ENCODE measurements at places on chromosomes 2 and 18. TPM values are rescaled to one million over a fixed set of nuclear protein-coding genes. Genes with fewer than 3 reads are reported as not detected.

- no peaks in the 10 kb centered on the region for H3K4me1 ChIP-seq
- H3K4me3 ChIP-seq = no peak overlapping the region
- H3K36me3 ChIP-seq = no peaks in the 10 kb centered on the region
- no peak for DNase-seq
- H3K27me3 ChIP-seq = no peaks in the 10 kb centered on the region
Measured at GRCh38 chr2:179580378-179581146, 280.9 kb downstream of the ZNF385B start.

DNA sequence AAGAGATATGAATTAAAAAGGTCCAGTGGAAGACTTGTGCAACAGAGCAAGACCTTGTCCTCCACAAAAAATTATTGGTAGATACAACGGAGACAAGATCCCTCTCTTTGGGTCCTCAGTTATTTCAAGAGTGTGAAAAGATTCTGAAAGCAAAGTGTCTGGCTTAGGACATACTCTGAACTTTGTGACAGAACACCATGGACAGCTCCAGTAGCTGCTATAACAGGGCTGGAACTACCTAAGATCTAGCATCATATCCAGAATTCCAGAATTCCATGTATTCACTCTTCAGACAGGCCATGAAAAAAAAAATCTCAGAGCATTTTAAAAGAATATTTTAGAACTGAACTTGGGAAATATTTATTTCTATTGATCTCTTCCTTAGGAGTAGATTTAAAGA is 74.8 kb upstream of the ZBTB14 start:
- no peaks in the 10 kb centered on the region for H3K27me3 ChIP-seq
- H3K4me1 ChIP-seq = no peaks in the 10 kb centered on the region
- no peaks in the 10 kb centered on the region for H3K36me3 ChIP-seq

DNA sequence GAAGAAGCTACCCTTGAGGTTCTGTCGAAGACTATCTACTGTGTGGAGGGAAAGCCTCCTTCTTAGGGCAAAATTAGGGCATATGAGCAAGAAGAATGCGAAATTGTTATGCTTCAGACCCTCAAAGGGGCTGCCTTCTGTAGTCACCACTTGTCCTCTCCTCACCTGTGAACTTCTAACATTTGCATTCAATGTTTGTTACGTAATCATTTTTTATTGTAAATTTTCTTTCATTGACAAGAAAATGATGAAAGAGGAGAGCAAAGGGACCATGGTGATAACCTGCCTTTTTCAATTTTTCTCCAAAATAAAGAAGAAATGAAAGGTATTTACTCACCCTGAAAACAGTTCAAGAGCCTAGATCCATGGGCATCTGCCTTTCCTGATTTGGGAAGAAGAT is 193.0 kb downstream of the SP3 start:
- no peaks in the 10 kb centered on the region for H3K36me3 ChIP-seq
- H3K4me3 ChIP-seq = no peak overlapping the region
- DNase-seq = no peak
- no peaks in the 10 kb centered on the region for H3K4me1 ChIP-seq
- H3K27ac ChIP-seq = no peak overlapping the region
- H3K27me3 ChIP-seq = no peaks in the 10 kb centered on the region

- no peaks in the 10 kb centered on the region for H3K4me1 ChIP-seq
- no peak for DNase-seq
- H3K36me3 ChIP-seq = no peaks in the 10 kb centered on the region
- H3K27me3 ChIP-seq = no peaks in the 10 kb centered on the region
Measured at GRCh38 chr18:48669991-48670750, 131.3 kb downstream of the CTIF start.

GRCh38 chr2:30522421-30522820 is 75.4 kb downstream of the LCLAT1 start:
- no peaks in the 10 kb centered on the region for H3K4me1 ChIP-seq
- DNase-seq = no peak
- no peak overlapping the region for H3K4me3 ChIP-seq
- H3K27ac ChIP-seq = no peak overlapping the region

GRCh38 chr2:210965472-210965871 is 409.1 kb downstream of the CPS1 start:
- DNase-seq = no peak
- H3K27ac ChIP-seq = no peak overlapping the region
- no peak overlapping the region for H3K4me3 ChIP-seq
- H3K36me3 ChIP-seq = no peaks in the 10 kb centered on the region

DNA sequence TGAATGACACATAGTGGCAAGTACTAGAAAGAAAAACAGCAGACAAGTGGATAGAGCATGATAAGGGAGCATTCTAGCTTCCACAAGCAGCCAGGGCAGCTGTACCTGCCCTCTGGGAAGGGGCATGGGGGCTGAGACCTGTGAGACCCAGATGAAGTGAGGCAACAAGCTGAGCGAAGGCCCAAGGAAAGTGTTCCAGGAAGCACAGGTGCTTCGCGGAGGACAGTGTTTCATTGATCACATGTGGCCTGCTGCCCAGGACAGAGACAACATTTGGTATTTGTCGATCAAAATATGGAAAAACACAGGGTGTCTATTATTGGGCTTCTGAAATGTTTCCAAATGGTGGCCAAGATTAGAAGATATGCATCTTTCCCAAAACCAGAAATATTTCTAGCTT is 149.1 kb downstream of the ZNF516 start:
- no peak for DNase-seq
- no peaks in the 10 kb centered on the region for H3K36me3 ChIP-seq
- H3K4me1 ChIP-seq = no peaks in the 10 kb centered on the region
- no peaks in the 10 kb centered on the region for H3K27me3 ChIP-seq
- no peak overlapping the region for H3K4me3 ChIP-seq

DNA sequence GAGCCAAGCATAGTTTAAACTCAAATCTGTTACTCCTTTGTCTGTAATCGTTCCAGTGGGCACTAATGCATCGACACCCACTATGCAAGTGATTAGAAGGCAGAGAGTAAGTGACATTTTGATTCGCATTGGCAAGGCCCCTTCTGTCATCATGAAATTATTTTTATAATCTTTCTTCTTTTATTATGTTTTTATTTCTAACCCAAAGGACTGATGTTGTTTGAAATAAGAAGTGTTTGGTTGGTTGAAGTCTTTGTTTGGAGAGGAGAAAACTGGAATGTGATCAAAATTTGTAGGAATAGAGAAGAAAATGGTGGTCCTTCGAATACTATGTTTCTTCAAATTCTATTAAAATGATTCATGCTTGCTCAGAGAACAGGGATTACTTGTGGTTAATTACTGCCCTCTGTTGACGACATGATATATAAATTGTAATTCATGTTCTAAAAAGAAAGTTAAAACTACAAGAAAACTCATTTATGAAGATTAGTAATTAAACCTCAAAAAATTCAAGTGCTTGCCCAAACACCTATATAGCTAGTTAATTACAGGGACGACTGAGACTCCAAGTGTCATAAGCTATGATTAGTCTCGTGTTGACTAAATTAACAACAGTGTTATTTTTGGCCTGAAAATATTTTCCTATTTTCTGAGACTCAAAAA is 26.4 kb upstream of the TFPI start:
- H3K36me3 ChIP-seq = no peaks in the 10 kb centered on the region
- H3K4me3 ChIP-seq = no peak overlapping the region
- H3K4me1 ChIP-seq = no peaks in the 10 kb centered on the region
- no peak overlapping the region for H3K27ac ChIP-seq
- DNase-seq = no peak
- no peaks in the 10 kb centered on the region for H3K27me3 ChIP-seq

DNA sequence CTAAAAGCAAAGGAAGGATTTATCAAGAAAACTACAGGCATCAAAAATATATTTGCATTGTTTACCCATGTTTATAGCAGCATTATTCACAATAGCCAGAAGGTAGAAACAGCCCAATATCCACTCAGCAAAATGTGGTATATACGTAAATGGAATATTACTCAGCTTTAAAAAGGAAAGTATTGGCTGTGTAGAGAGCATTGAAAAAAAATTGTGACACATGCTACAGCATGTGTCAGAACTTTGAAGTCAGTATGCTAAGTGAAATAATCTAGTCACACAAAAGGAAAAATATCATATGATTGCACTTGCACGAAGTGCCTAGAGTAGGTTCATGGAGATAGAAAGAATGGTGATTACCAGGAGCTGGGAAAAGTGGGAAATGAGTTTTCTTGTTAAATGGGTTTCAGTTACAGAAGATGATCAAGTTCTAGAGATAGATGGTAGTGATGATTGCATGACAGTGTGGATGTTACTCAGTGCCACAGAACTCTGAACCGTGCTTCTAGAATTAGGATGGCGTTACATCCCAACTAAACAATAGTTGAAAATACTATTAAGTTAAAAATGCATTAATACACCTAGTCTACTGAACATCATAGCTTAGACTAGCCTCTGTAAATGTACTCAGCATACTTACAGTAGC is 20.1 kb downstream of the ANKRD12 start:
- no peaks in the 10 kb centered on the region for H3K36me3 ChIP-seq
- H3K4me1 ChIP-seq = no peaks in the 10 kb centered on the region
- no peak overlapping the region for H3K4me3 ChIP-seq

The NT5C1B gene
- not detected for total RNA-seq

The TDRD15 gene
- not detected for total RNA-seq

- H3K4me1 ChIP-seq = peaks cover 13% of the 10 kb centered on the region
- peak overlapping the region; percentile 93 for H3K27ac ChIP-seq
- peak overlapping the region; percentile 69 for H3K4me3 ChIP-seq
- DNase-seq = no peak
Measured at GRCh38 chr2:171432969-171433762, 624 bp downstream of the METTL8 start.

GRCh38 chr2:150095361-150096095 is 391.9 kb downstream of the RND3 start:
- no peaks in the 10 kb centered on the region for H3K27me3 ChIP-seq
- DNase-seq = no peak
- no peak overlapping the region for H3K27ac ChIP-seq
- H3K4me1 ChIP-seq = no peaks in the 10 kb centered on the region

DNA sequence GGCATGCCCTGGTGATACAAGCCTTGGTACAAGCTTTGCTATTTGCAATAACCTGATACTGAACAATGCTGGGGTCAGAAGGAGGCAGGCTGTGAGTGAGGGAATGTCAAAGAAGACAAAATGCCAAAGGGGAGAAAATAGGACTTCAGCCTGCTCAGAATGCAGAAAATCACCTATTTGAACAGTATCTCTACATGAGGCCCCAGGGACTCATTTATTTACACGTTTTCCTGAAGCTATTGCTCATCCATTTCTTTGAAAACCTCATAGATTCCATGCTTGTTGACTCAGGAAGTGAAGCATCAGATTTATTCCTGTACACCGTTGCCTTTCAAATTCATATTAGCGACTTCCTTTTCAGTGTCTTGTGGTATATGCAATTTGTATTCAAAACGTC is 69.4 kb upstream of the CBLN2 start:
- no peaks in the 10 kb centered on the region for H3K27me3 ChIP-seq
- no peak overlapping the region for H3K27ac ChIP-seq

- H3K36me3 ChIP-seq = no peaks in the 10 kb centered on the region
- no peaks in the 10 kb centered on the region for H3K27me3 ChIP-seq
- no peak overlapping the region for H3K4me3 ChIP-seq
- no peak for DNase-seq
Measured at GRCh38 chr18:35494251-35495220, 3.2 kb downstream of the INO80C start.

GRCh38 chr2:157601807-157602206 is 26.9 kb downstream of the ACVR1C start:
- no peak overlapping the region for H3K4me3 ChIP-seq
- H3K27ac ChIP-seq = no peak overlapping the region
- no peaks in the 10 kb centered on the region for H3K27me3 ChIP-seq
- no peaks in the 10 kb centered on the region for H3K4me1 ChIP-seq
- no peaks in the 10 kb centered on the region for H3K36me3 ChIP-seq
- no peak for DNase-seq

DNA sequence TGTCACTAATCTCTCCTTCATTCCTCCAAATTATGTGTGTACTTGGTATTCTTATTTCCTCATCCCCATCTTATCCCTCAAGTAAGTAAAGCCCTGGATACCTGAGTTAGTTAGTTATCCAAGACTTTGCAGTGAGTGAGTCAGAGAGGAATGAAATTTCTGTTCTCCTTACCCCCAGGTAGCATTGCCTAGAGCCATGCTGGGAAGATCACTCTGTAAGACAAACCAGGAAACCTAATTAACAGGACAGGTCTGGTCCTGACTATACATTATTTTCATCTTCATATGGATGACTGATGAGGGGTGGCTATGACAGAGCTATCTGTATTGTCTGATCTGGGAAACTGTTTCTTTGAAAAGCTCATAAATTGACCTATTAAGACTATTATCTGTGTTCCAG is 55.0 kb upstream of the ITGA6 start:
- DNase-seq = no peak
- peaks cover 2% of the 10 kb centered on the region for H3K27me3 ChIP-seq
- H3K4me1 ChIP-seq = no peaks in the 10 kb centered on the region

- H3K27me3 ChIP-seq = peaks cover 6% of the 10 kb centered on the region
- H3K4me3 ChIP-seq = no peak overlapping the region
- H3K27ac ChIP-seq = no peak overlapping the region
- no peaks in the 10 kb centered on the region for H3K36me3 ChIP-seq
- no peak for DNase-seq
- peaks cover 17% of the 10 kb centered on the region for H3K4me1 ChIP-seq
Measured at GRCh38 chr2:136049011-136049742, 63.8 kb upstream of the DARS1 start.

DNA sequence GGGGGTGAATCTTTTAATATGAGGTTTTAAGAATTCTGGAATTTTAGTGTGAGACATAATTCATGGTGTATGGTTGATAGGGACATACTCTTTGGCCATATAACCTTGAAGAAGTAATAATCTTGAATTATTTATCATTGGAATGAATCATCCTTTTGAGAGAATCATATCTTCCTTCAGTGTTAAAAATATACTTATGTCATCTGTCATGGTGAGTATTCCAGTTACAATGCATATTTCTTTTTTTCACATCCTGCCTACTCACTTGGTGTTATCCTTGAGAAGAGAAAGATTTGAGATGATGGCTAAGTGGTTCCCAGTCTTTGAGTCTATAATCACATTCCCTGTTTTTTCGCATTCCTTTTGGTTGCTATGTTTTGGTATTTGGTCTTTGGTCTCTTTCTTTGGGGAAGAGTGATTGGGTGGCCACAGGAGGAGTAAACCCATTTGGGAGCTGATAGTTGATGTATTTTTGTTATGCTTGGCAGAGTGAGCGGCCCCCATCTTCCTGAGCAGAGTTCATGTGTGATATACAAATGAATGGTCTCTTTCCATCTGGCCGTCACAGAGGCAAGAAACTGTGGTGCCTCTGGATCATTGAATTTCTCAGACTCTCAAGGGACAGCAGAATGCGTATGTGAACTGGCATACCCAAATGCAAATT is 21.6 kb downstream of the ASAP2 start:
- H3K27me3 ChIP-seq = peaks cover 7% of the 10 kb centered on the region
- no peak overlapping the region for H3K4me3 ChIP-seq
- DNase-seq = no peak
- H3K27ac ChIP-seq = no peak overlapping the region

The MARCHF4 gene
- total RNA-seq = not detected

DNA sequence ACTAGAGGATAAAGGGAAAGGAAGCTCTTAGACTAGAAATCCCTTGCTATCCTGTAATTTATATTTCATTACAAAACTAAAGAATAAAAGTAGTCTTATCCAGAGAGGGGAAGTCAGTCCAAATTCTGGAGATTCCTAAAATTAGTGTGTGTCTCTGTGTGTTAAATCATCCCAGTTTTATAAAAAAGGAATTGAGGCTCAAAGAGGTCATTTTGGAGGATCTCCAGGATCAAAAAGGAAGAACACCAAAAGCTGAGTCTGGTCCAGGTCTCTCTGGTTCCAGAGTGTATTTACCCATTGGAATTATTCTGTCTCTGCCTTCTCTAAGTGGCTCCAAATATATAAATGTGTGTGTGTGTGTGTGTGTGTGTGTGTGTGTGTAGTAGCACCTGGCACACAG is 166.7 kb downstream of the NRXN1 start:
- H3K27ac ChIP-seq = no peak overlapping the region
- no peaks in the 10 kb centered on the region for H3K36me3 ChIP-seq
- H3K4me3 ChIP-seq = no peak overlapping the region
- DNase-seq = no peak
